Vagina (tissue), 2 donors: ENCODE measurements at places on chromosomes 1 and 21. TPM values are rescaled to one million over a fixed set of nuclear protein-coding genes. Genes with fewer than 3 reads are reported as not detected.

The GCSAML gene
- not detected for total RNA-seq

The RGSL1 gene
- not detected for total RNA-seq

The LIN28A gene
- total RNA-seq: not detected

The CAMK1G gene
- not detected for total RNA-seq

The CFHR3 gene
- not detected for total RNA-seq

The PLA2G2F gene
- total RNA-seq: not detected

The OR2L2 gene
- 0.25 TPM for total RNA-seq

The DMRTB1 gene
- total RNA-seq: not detected

The FNDC5 gene
- 4.7 TPM for total RNA-seq

The CLCN6 gene
- total RNA-seq: 19.2 TPM

The CLDN19 gene
- not detected for total RNA-seq

The TCHHL1 gene
- not detected for total RNA-seq

The C21orf91 gene
- total RNA-seq: 8.6 TPM

The OR6K6 gene
- total RNA-seq: not detected

The ZBTB8A gene
- total RNA-seq: 10.1 TPM

The SEC22B gene
- 19.4 TPM for total RNA-seq
